Thoracic aorta (tissue), 2 donors: ENCODE measurements at places on chromosomes 1 and 21.

DNA sequence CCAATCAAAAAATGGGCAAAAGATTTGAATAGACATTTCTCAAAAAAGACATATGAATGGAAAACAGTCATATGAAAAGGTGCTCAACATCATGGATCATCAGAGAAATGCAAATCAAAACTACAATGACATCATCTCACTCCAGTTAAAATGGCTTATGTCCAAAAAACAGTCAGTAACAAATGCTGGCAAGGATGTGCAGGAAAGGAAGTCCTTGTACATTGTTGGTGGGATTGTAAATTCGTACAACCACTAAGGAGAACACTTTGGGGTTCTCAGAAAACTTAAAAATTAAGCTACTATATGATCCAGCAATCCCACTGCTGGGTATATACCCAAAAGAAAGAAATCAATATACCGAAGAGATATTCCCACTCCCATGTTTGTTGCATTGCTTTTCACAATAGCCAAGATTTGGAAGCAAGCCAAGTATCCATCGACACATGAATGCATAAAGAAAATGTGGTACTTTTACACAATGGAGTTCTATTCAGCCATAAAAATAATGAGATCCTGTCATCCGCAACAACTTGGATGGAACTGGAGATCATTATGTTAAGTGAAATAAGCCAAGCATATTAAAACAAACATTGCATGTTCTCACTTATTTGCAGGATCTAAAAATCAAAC, 17.9 kb downstream of the GBP5 start:
- DNase-seq: no peak

DNA sequence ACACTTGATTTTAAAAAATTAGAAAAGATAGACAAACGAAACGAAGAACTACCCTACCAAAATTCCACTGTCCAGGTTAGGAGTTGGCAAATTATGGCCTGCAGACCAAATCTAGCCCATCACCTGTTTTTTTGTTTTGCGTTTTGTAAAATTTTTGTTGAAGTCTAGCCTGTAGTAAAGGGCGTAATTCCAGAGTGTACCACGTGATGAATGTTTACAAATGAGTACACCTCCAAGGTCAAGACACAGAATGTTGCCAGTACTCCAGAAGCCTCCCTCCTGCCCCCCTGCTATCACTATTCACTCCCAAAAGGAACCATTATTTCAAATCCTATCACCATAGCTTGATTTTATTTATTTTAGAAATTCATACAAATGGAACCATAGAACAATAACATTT, 17.1 kb upstream of the PODN start:
- no peak for DNase-seq

DNA sequence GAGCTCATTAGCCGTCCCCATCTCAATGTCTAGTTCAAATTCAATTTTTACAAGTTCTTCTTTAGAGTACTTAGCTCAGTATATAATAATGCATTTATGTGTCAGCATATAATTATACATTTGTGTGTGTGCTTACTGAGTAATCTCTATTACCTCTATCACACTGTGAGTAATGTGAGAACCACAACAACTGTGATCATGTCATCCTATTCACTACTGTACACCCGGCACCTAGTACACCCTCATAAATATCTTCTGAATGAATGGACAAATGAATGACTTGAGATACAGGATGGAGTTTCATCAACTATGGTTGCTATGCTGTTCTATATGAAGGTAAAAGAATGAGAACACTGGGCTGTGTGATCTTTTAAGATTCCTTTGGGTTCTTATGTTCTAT, 124.0 kb downstream of the GPATCH2 start:
- DNase-seq: no peak

DNA sequence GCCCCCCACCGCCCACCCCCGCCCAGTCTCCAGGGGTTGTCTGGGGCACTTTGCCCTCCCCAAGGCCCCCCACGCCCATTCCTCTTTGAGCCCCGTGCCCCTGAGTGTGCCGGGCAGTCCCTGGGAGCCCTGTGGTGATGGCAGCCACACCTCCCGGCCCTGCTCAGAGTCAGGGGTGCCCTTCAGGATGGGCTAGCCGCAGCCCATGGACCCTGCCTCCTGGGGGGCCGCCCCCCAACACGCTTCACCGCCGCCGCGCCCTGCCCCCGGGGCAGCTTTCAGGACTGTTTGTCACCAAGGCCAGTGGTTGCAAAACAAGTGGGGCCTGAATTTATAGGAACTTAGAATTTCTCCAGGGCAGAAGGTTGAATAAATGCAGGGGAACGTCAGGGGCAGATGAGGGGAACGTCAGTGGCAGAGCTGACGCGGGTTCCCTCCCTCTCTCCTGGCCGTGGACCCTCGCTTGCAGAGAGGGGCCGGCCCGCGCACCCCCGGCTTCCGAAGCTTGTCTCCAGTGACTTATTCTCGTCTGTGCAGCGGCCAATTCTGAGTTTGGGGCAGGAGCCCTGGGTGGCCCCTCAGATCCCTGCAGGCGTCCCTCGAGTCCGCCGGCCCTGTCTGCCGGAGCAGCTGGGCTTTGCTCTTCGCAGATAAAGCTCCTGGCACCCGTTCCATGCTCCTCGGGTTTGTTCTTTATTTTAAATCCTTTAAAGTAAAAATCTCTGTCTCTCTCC, 41.2 kb upstream of the ADARB1 start:
- DNase-seq: no peak

DNA sequence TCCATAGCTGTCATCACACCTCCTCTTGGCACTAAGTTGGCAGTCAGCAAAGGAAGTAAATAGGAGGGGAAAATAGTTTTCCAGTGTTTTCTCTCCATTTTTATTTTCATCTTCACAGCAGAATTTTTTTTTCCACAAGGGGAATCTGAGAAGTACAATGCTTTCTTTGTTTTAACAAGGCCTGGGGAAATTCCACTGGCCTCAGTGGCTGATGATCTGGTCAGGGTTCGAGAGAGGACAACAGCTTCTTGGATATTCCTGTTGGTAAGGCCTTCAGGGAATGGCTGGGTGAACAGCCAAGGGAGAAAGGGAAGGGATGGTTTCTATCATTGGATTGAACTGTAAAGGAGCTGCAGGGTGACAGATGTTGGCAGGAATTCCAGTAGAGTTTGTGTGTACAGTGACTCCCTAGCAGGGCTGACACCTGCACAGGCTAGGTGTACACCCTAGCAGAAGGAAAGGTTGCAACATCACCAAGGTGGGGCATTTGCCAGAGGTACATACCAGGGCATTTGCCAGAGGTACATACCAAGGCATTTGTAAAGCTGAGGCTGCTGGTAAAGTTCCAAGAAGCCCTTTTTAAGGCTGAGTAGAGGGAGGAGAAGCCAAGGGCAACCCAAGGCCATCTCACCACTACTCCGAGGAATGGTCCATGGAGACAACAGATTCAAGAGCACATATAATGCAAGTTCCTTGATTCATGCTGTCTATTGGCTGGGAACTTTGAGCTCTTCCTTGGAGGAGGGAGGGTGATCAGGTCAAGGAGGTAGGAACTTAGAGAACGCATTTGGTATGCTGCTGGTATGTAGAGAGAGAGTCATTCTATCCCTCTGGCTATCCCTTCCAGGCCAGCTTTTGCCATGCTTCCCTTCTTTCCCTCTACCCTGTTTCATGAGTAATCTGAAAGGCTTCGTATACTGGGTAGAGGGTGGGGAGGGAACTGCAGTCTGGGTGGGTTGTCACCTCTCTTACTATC, 3.1 kb downstream of the GJA5 start:
- DNase-seq: no peak

GRCh38 chr1:198523182-198523950, 17.1 kb downstream of the ATP6V1G3 start:
- DNase-seq: no peak

- DNase-seq: no peak
These were observed 135.5 kb downstream of the TGFB2 start for GRCh38 chr1:218480588-218481099.

- no peak for DNase-seq
These were observed 84.2 kb upstream of the RGS2 start for GRCh38 chr1:192724670-192725069.

GRCh38 chr1:116910379-116911187, 867 bp downstream of the PTGFRN start:
- no peak for DNase-seq

DNA sequence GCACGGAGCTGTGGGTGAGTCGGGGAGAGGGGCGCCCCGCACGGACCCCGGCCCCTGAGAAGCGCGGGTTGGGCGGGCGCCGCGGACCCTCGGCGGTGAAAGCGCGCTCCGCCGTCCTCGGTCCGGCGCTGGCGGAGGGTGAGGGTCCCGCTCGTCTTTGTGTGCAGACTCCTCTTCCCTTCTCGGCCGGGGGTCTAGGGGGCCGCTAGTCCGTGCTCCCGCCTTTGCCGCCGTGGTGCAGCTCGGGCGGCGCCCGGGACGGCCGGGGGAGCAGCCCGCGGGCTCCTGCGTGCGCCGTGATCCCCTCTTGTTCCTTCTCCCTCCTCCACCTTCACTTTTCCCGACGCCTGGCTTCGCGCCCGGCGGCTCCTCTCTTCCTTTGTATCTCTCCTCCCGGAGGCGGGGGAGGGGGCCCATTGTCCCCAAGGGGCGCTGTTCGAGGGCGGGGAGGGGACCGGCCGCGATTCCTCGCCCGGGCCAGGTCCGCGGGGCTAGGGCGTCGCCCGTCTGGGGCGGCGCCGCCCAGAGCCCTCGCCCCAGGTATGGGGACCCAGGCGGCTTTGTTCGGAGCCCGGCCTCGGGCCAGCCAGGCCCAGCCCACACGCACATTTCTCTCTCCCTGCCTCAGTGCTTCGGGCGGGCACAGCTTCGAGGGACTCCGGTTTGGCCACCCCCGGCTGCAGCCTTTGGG, 519 bp downstream of the FNBP1L start:
- DNase-seq: no peak

GRCh38 chr21:45613396-45613795, 30.1 kb upstream of the PCBP3 start:
- no peak for DNase-seq

DNA sequence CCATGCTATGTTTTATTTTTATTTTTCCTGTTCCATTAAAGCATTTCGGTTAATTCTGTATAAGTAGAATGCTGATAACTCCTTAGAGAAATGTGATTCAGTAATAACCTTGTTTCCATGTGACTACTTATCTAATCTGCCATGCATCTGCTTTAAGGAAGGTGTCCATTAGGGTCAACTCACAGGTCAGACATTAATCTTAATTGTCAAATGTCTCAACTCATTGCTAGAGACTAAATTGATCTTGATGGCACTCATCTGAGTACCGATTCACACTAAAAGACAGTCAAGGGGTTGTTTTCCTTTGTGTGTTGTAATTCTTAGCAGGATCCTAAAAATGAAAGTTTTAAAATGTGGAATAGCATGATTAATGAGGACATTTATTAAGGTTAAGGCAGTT, 41.8 kb downstream of the ITSN1 start:
- DNase-seq: no peak

DNA sequence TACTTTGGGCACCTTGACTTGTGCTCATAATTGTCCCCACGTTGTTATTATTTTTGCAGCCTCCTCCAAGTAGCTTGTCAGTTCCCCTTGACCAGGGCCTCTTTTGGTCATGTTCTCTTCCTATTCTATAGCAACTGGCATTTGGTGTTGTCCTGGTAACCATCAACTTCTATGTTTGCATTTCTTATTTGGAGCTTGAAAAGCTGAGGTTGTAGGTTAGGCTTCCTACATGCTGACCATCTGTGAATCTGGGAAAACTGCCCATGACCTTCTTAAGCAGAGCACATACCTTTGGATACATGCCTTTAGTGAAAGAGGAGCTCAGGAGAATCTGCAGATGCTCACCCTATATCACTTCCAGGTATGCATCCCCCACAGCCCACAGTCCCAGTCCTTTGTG, 160.8 kb downstream of the HHAT start:
- no peak for DNase-seq

GRCh38 chr1:222616525-222616924, 1.4 kb upstream of the MIA3 start:
- no peak for DNase-seq

- DNase-seq: no peak
These were observed 45.3 kb downstream of the LGR6 start for GRCh38 chr1:202238914-202239313.

- no peak for DNase-seq
These were observed 46.4 kb upstream of the DISP3 start for GRCh38 chr1:11432526-11432925.

DNA sequence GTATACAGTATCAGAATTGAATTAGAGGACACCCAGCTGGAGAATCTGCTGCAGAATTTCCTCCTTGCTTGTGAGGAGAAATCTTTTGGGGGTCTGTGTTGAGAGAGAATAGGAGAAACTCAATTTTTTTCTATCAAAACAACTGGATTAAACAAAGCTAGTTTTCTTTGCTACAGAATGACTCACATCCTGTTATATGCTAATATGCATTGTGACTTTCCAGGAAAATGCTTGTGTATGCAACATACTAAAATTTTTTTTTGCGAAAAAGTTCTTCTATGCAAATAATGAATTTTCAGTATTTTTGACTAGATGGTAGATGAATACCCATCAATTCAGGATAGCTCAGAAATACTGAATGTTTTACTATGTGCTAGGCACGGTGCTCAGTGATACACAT, 2.2 kb downstream of the VAMP4 start:
- no peak for DNase-seq

- DNase-seq: no peak
These were observed 520.4 kb upstream of the CXADR start for GRCh38 chr21:16992448-16992847.

GRCh38 chr1:174072581-174072980, 50.4 kb upstream of the RC3H1 start:
- no peak for DNase-seq

DNA sequence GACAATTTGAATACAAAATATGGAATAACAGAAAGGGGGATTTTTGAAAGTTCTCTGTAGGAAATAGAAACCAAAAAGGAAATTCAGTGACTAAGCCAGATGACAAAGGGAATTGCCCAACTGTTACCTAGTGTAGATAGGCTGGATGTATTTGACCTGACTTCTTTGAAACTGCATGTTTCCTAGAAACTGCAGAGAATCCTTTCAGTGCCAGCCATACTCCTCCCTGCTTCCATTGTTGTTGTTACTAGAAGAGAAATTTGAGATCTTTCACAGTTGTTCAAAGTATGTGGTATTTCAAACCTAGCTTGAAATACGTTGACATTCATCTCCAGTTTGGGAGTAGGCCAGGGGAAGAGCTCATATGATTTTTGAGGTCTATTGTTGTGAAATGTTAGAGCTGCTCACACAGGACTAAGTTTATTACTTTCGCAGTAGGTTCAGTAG, 1.8 kb upstream of the GBP5 start:
- DNase-seq: no peak

DNA sequence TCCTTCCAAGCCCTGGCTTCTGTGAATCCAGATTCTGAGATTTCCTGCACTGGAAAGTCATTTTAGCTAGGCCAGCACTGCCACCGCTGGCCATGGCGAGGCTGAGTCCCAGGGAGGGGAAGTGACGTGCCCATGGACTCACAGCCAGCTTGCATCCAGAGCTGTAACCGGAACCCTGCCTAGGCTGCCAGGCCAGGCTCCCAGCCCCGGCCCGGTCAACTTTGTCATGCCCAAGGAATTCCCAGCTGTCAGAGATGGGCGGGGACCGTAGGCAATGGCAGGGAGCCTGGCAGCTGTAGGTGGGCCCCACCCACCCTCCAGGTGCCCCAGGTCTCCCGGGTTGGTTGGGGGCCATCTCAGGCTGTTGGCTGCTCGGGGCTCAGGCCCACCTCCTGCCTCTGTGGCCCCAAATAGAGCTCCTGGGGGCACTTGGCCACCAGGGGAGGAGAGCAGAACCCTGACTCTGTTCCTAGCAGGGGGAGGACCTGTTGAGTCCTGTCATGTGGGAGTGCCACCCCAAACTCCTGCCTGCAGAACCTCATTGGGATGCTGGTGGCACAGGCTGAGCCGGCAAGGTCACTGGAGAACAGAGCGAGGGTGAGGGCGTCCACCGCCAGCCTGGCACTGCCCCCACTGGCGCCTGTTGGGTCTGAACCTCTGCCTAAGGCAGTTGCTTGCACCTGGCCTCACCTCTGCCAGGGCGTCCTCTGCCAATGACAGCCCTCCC, 57.8 kb downstream of the FOXO6 start:
- DNase-seq: peak; percentile 88
